Cortex of kidney (tissue), 1 donor: ENCODE measurements at places on chromosomes 12 and 14.

GRCh38 chr14:66365388-66365787 is 120.8 kb upstream of the CCDC196 start:
- DNase-seq: no peak

- DNase-seq: no peak
Measured at GRCh38 chr14:90987140-90987539, 73.3 kb downstream of the RPS6KA5 start.

- DNase-seq: no peak
Measured at GRCh38 chr12:39905152-39905551, 200.7 kb downstream of the SLC2A13 start.

DNA sequence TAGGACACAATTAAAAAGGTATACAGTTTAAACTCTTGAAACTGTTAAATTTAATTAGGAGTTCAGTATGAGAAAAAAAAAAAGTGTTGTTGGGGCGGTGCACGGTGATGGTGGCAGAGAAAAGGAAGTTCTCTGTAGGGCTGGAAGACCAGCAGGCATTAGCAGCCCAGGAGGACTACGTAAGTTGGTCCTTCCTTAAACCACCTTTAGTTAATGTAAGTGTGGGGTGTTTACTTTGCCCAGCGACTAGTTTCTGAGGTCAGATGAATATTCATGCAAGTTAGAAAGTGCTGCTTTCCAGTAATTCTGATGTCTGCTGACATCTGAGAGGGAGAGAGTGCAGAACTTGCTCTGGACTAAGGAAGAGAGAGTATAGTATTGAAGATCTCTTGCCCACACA is 54.9 kb downstream of the NKX2-1 start:
- DNase-seq: no peak

DNA sequence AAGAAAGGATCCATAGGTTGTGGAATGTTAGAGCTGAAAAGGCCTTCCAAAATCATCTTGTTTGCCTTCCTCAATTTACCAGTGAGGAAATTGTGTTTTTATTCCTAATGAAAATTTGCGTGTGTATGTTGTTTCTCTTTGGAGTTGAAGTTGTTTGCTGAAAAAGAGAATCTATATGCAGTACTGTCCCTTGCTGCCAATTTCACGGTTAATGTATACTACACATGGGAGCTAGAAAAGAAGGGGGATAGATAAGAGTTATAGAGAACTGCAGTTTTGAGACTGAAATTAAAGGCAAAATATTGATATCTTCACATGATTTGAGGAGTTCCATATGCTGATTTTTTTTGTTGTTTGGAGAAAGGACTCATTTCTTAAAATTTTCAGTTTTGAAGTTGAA is 62.0 kb upstream of the LRTM2 start:
- no peak for DNase-seq

DNA sequence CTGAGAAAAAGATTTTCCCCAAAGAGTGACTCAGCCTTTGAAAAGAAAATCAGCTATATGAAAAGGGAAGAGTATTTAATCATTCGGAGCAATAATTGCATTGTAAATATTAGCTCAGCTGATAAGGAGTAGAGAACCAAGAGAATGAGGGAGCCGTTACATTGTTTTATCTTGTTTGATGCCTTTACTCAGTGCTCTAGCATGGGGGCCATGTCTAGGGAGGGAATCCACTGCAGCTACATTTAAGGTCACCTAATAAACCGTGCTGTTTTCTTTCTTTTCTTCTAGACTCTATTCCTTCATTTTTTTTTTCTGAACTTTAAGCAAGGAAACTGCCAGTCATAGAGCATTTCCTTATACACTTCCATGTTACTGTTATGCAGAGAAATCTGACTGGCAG is 447.0 kb downstream of the DIO2 start:
- no peak for DNase-seq

DNA sequence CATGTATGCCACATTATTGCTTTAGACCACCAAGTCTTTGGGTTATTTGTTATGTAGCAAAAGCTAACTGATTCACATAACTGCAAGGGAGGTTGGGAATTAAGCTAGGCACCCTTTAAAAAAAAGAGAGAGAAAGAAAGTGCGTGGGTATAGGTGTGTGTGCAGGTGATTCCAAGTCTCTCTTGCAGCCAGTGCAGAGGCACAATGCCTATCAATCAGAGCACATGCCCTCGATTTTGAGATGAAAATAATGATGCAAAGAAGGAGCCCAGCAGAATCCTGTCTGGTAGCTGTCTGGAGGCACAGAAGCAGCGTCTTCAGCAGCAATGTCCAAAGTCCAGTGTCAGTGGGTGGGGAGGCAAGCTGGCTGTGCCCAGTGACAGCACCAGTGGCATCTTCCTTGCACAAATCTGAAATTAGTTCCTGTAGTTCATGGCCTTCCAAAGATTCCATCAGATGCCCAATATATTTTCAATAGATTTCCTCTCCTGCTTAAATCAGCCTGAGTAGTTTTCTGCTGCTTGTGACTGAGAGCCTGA is 62.4 kb upstream of the TBPL2 start:
- DNase-seq: no peak

GRCh38 chr14:72715215-72715849 is 178.6 kb downstream of the DPF3 start:
- no peak for DNase-seq

DNA sequence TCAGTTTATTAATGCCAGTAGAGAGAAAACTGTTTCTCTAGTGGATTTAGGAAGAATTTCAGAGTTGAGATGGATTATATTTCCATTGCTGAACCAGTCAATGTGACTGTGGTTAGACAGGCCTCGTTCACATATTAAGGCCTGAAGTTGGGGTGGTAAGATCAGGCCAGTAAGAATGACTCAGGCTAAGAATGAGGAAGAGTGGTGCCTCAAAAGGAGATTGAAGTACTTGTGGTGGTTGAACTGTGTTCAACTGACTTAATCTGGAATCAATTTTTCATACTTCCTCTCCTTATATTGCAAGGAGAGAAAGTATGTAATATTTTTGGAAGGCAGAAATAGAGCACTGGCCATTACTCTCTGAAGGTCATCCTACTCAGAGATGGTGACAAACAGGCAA is 37.8 kb upstream of the ATF7IP start:
- no peak for DNase-seq

- DNase-seq: no peak
Measured at GRCh38 chr14:54759982-54760585, 142.5 kb downstream of the GCH1 start.

DNA sequence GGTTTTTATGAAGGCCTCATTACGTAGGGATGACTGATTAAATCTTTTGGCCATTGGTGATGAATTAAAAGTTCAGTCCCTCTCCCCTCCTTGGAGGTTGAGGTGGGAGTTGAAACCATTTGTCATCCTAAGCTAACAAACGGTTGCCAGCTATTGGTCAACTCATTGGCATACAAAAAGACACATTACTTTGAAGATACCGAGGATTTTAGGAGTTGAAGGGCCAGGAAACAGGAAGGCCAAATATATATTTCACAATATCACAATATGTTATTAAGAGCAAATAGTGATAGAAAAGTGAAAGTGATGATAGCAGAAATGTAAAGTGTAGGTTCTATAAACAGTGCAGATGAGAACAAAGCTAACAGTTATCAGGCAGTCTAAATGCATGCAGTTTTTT is 24.4 kb downstream of the RCOR1 start:
- no peak for DNase-seq

DNA sequence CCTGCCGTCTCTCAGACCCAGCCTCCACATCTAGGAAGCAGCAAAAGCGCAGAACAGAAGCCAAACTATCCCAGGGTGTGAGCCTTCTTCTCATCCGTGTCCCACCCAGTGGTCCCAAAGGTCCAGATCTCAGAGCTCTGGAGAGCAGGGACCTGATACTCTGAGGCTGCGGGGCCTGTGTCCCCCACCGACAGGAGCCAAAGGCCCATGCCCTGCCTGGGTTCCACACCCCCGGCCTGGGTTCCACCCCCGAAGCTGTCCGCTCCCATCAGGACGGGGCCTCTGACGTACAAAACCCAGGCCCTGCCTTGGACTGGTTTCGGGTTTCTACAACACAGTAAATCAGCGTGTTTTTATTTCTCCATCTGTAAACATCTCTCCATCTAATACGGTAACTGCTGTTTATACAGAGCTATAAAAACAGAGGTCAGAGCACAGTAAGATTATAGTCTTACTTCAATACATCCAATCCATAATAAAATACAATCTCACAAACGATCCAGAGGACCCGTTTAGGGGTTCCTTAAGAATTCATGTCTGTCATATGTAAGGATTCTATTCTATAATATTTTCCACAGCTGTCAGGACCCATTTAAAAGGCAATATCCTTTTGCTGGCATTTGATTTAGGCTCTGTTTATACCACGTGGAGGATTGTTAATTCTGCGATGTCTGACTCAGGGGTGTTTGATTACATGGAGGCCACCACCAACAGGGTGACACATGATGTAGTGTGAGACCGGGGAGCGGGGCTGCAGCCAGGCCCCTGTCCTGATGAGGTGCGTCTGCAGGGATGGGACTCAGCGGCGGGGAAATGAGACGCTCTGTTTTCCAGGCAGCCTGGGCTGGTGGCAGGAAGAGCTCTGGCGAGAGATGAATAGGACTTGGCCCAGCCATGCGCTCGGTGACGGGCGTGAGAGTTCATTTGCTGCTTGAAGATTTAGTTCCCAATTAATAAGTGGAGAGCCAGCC is 110.3 kb downstream of the DICER1 start:
- DNase-seq: no peak

DNA sequence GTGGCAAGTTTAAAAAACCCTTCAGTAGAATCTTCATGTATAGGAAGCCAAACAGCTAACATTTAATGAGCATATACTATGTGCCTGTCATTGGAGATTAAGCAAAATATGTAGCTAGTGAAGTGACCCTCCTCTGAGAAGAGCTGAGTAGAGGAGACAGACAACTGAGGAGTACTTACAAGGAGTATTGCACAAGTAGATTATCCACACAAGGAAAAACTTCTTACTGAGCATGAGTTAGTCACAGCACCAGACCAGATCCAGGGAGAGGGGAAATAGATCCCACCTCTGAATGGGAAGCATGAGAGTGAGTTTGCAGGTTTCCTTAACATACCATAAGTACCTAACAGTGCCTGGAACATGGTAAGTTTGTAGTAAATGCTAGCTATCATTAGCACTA is 33.0 kb downstream of the FRMD6 start:
- no peak for DNase-seq

- DNase-seq: no peak
Measured at GRCh38 chr14:100592972-100593371, 5.8 kb upstream of the BEGAIN start.

DNA sequence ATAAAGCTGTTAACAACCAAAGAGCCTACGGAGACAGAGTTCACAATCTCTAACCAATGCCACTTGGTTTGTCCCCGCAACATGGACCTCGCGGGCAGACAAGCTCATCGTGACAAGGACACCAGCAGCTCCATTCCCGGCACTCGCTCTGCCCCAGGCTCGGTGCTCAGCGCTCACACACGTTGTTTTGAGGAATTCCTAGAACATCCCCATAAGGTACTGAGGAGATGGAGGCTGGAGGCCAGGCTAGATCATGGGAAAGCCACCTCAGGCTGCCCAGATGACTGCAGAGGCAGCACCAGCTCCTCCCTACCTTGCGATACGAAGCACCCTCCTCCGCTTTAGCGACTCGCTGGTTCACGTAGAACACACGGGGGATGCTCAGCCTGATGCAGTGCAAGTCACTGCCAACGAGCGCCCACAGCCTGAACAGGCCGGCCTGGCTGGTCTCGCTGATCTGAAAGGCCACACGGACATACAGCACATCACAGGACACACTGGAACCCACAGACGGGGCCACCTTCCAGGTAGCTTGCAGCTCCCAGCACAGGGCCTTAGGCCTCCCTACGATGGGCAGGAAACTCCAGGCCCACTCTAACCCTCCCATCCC is 30.1 kb downstream of the P2RX2 start:
- DNase-seq: no peak

DNA sequence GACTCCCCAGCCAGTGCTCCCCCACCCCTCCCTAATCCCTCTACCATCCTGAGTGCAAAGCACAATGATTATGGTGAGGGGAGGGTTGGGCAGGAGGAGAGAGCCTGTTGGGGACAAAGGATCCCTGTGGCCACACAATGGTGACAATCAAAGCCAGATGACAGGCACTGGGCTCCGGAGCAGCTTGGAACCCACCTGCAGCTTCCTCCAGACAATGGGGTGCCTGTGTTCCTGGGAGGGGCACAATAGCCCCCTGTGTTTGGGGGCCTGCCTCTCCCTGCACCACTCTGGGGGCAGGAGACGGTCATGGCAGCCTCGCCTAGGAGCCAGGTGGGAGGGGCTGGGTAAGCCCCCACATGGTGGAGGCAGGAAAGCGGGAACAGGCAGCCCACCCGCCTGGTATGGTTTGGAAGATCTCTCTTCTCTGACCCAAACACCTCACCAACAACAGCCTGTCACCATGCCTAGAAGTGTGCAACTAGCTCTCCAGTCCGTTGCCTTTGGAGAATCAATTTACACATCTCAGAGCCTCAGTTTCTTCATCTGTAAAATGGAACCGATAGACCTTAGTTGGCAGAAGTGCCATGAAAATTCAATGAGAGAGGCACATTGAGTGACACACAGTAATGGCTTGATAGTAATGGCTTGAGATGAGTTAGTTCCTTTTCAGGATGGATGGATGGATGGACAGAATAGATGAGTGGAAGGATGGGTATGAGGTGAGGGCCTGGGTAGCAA is 53.0 kb downstream of the MVK start:
- DNase-seq: no peak

DNA sequence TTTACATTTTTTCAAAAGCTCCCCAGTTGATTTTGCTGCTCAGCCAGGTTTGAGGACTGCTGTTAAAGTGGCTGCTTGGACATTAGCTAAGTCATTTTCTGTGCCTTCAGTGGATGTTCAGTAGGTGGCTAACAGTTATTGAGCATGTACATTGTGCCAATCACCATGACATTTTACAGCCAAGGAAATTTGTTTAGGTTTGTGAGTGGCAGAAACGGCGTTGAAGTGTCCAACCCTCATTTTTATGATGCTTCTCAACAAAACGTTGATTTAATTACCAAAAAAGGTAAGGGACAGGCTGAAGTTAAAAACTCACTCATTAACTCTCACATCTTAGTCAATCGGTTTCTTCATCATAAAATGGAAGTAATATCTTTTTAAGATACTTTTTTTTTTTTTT is 37.0 kb upstream of the LRIG3 start:
- no peak for DNase-seq

DNA sequence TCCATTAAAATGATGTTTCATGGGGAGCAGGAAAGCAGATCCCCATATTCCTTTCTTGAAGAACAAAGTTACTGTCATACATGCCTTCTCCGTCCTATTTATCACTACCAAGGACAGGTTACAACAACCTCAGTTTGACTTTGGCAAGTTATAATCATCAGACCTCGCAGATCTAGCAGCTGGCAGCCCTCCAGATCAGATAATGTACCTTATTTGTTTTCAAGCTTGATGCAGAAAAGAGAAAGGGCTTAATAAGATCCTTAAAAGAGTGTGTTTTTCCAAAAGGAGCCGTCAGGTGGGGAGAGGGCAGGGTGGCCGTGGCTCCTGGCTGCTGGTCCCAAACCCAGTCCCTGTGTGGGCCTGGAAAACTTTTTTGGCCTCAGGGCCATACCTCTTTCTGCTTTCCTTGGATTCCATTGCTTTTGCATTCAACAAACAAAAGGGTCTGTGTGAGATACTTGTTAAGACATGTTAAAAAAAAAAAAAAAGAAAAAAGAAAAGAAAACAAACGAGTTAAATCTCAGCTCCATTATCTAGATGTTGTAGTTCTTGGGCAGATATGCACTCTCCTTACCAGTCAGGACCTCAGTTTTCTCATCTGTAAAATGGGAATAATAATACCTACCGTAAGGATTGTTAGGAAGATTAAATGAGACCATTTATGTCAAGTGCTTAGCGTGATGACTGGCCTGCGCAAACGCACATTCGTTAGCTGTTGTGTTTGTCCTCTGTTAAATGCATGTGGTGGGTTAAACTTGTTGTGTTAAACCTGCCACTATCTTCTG is 64.6 kb downstream of the B4GALNT3 start:
- DNase-seq: no peak

- DNase-seq: no peak
Measured at GRCh38 chr12:2336409-2336829, 283.6 kb downstream of the CACNA1C start.
